ENCODE measurements at places on chromosomes 6 and 20.

DNA sequence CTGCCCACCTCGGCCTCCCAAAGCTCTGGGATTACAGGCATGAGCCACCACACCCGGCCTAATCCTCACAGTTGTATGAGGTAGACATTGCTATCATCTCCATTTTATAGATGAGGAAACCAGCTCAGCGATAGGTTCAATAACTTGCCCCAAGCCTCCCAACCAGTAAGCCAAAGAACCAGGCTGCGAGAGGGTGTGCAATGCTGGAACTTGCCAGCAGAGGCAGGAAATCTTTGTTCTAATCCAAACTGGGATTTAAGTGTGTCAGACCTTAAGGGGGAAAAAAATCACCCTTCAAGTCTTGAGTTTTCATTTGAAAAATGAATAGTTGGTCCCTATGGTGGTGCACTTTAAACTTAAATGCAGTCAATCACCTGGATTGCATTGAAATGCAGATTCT lies 20.1 kb upstream of the RNGTT start:
- no peak for DNase-seq

GRCh38 chr6:35391240-35391968 lies 49.0 kb downstream of the PPARD start:
- DNase-seq = no peak

DNA sequence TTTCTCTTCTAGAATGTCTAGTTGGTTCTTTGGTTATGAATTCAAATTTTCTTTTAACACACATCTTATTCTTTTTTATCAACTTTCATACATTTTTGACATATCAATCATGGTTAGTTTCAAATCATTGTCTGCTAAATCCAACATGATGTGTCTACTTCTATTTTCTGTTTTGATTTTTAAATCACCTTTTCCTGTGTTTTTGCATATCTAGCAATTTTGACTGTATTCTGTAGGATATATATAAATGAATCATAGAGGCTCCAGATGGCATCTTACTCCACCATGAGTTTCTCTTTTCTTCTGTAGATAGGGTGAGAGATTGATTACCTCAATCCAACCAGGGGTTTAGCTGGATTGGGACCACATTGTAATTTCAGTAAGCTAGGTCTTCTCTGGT lies 34.3 kb upstream of the CARMIL1 start:
- no peak for DNase-seq

DNA sequence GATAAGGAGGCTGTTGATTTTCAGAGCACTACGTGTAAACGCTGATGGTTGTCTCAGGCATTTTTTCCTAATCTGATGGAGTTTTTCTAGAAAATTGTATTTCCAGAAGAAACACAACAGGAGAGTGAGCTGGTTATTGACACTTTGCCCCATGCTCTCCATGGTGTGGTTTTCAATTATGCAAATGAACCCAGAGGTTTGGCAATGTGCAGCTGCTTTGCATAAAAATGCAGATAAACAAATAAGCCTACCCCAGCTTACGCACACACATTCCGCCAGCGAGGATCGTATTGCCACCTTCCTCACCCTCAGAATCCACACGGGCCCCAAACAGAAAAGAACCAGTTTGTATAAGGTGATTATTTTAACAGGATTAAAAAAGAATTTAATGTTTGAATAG lies 45.1 kb upstream of the FRMD1 start:
- DNase-seq = no peak

DNA sequence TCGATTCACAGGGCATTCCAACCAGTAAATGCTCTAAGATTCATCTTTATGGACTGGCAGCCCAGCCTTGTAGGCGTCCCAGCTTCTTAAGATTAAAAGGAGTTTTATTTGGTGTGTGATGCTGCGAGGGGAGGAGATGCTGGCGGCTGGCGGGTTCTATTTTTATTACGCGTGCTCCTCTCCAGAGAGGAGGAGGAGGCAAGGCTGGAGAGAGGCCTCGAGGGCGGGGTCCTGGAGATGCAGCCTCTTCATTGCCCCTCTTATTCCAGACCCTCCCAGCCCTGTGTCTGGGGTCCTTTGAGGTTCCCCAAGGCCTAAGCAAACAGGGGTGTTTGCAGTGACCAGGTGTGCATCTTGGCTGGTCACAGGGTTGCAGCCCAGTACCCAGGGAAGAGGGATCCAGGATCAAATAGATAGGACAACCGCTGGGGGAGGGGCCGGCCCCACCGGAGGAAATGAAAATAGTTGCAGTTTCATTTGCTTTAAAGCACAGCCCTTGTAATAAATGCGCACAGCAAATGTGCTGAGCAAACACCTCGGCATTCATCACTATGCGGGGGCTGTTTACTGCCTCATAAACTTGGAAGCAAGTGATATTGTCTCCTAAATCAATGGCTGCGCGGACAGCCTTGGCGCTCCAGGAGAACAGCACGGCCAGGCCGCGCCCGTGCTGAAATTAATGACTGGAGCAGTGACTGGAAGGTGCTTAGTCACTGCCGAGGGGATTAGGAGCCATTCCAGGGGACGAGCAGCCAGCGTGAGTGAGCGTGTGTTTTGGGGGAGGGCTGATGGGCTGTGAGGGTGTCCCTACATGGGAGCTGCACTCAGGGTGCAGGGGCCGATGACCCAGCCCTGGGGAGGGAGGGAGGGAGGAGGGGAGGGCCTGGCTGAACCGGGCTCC lies 83.0 kb downstream of the TMEM242 start:
- no peak for DNase-seq

DNA sequence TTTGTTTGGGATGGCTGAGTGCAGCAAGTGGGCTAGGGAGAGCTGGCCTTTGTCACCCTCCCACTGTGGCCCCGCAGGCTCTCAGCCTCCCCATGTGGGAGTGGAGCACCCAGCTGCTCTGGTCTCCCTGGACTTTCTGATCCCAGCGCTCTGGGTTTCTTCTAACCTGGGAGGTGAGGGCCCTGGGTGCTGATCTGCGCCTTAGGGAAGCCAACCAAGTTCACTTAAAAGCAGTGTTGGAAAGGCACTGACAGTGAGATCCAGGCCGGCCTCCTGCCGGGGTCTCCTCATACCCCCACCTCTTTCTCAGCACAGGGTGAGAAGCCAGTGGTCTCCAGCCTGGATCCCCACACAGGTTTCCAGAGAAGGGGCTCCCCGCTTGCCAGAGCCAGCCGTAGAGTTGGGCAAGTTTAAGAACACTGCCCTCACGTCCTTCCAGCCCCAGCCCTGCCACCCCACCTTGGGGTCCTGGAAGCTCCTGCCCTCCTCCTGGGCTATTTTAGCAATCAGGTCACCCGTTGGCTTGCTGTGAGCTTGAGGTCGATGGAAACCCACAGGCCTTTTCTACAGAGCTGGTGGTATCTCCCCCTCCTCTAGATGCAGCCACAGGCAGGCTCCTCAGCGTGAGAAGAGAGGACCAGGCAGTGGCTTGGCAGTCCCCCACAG lies 9.6 kb downstream of the C20orf203 start:
- DNase-seq = no peak

- DNase-seq = no peak
Observed at GRCh38 chr6:53962646-53963045, 148.6 kb upstream of the MLIP start.

DNA sequence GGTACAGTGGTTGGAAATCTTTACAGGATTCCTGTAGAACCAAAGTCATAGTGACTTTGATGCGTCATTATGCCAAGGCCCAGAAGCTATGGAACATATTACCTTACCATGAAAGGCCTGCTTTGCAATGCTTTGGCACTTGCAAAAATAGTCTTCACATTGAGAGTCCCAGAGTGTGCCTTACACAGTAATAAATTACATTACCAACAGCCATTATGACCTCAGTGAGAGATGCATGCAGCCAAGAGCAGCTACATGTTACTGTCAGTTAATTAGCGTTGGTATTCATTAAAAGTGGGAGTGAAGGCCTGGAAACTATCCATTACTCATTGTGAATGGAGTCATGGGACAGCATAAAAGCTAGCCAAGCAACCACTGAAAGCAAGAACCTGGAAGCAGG lies 39.2 kb upstream of the HDDC2 start:
- no peak for DNase-seq

DNA sequence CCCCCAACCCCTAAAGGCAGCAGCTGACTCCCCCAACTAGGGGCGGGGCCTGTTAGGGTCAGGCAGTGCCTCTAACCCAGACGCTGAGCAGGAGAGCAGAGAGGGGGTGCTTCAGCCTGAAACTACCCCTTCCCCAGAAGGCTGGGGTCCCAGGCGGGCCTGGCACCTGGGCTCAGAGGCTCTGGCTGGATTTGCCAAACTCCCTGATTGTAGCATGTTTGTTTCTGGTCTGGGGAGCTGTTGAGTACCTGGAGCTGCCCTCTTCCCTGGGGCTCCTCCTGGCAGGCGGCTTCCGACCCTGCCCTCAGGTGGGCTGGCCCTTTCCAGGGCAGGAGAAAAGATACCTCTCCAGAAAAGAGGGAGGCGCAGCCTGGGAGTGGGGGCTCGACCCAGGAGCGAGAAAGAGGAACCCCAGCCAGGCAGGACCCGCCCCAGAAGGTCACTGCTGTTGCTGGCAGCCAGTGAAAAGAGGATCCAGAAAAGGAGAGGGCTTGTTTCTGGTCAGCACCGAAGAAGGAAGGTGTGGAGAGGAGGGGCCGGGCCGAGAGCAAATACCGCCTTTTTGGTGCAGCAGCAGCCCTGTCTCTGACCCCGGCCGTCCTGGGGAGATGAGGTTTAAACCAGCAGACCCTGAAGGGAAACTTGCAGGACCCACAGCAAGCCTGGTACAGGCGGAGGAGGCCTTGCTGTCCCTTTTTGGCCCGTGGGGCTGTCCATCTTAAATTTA lies 810 bp upstream of the ABHD16B start:
- no peak for DNase-seq

- DNase-seq = no peak
Observed at GRCh38 chr20:39347626-39348025, 385.5 kb downstream of the DHX35 start.

GRCh38 chr6:48961781-48962415 lies 501.2 kb downstream of the MMUT start:
- no peak for DNase-seq

DNA sequence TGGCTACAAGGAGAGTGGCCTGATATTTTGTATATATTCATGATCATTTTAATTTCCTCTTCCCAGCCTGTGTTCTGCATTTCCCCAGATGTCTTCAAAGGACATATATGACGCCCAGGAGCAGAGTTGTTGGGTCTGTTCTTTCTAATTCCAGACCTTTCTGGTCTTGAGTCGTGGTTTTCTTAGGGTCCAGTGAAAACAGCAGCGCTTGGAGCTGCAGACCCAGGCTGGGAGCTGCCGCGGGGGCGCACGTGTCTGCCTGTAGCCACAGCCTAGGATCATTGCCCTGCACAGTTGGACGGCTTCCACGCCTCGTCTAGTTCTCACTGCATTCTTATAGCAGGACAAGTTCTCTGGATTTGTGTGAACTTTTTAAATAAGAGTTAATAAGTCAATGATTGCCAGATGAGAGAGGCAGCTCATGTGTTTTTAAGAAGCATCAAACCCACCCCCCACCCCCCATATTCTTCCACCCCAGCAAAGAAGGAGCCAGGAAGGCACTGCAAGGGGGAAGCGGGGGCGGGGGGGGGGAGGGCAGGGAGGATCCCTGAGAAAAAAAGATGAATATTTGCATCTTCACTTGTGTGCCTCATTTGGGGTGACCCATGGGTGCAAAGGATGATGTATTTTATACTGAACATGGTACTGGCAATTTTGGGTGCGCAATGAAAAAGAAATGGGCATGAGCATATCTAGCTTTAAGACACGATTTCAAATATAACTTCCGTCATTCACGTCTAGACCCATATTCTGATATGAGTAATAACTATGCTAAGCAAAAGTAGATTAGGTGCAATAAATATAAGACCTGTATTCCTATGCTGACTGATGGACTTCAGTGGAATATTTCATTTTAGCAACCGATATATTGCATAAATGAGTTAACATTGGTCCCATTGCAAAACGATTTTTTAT lies 160.0 kb downstream of the TBXT start:
- no peak for DNase-seq

- DNase-seq = peak; percentile 53
Observed at GRCh38 chr6:27138837-27139755, 108.4 kb upstream of the PRSS16 start.

GRCh38 chr6:130936933-130937332 lies 109.7 kb downstream of the SMLR1 start:
- DNase-seq = no peak

- DNase-seq = no peak
Observed at GRCh38 chr6:147222160-147222838, 18.1 kb downstream of the STXBP5 start.

DNA sequence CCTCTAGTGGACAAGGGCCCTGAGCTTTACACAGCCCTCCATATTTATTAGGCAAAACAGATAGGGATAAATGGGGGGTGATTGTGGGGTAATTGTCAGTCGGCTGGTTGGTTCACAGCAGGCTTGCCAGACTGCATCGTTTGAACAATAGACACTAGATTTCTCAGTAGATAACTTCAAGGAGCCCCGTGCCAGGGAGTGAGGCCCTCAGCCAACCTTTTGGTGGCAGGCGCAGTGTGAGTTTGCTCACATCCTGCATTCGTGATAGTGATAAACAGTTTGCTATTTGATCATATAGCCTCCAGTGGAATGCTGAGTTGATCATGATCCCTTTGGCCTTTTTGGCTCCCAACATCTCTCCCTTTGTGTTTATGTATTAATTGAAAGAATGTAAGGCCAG lies 3.6 kb upstream of the ABHD12 start:
- no peak for DNase-seq

DNA sequence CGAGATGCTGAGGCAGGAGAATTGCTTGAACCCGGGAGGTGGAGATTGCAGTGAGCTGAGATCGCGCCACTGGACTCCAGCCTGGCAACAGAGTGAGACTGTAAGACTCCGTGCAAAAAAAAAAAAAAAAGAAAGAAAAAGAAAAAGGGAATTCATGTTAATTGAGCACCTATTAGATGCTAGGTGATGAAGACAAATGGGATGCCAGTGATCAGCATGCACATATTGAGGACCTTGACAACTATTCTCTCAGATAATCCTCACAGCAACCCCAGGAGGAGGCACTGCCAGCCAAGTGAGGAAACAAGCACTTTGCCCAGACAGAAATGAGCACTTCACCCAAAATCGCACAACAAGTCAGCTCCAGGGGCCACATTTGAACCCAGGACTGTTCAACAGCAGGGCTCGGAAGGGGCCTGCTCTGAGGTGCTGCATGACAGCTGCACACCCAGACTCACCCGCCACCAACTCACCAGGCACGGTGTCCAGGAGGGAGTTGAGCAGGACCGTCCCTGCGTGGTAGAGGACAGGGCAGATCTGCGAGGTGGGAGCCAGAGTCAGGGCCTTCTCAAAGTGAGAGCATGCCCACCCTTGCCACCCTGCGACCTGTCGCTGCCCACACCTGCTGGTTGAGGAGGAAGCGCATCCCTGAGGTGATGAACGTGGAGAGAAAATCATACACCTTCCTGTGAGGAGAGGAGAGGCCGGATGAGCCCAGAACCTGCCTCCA lies 4.6 kb downstream of the PLTP start:
- no peak for DNase-seq
